ENCODE measurements at places on chromosomes 3 and 15.
A peak's percentile ranks its signal among the peaks of the same experiment; 100 is the strongest.

- peak; percentile 56 for DNase-seq
Observed at GRCh38 chr3:78642226-78643035, 1125.4 kb downstream of the ROBO1 start.

- DNase-seq = no peak
Observed at GRCh38 chr3:44957986-44958385, 18.0 kb downstream of the ZDHHC3 start.

GRCh38 chr3:124826703-124827102 is 60.5 kb downstream of the ITGB5 start:
- DNase-seq = no peak

GRCh38 chr3:121821421-121822199 is 13.2 kb downstream of the IQCB1 start:
- no peak for DNase-seq

- DNase-seq = no peak
Observed at GRCh38 chr3:134857356-134857755, 62.3 kb downstream of the EPHB1 start.

DNA sequence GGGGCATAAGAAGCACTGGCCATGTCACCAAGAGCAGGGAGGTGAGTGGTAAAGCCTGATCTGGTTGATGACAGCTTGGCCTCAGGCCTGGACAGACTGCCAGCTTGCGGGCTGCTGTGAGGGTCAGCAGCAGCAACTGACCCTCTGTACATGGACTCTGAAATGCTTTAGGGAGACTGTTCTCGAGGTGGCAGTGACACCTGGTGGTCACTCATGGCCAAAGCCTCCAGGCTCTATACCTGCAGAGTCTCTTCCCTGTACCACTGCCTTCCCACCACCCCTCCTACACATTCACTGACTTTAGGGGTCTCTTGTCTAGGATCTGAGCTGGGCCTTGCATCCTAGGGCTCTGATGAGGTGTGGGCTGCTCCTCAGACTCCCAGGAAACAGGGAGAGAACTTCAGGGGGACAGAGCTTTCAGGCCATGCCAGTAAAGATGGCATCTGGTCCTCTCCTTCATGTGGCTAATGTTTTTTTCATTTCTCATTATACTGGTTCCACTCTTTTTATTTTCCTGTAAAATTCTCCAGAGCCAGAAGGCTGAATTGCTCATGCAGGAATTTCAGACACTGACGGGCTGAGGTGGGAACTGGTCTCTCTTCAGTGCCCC is 17.2 kb upstream of the TIMP4 start:
- peak; percentile 69 for DNase-seq

- no peak for DNase-seq
Observed at GRCh38 chr3:66303491-66303901, 82.7 kb downstream of the SLC25A26 start.

DNA sequence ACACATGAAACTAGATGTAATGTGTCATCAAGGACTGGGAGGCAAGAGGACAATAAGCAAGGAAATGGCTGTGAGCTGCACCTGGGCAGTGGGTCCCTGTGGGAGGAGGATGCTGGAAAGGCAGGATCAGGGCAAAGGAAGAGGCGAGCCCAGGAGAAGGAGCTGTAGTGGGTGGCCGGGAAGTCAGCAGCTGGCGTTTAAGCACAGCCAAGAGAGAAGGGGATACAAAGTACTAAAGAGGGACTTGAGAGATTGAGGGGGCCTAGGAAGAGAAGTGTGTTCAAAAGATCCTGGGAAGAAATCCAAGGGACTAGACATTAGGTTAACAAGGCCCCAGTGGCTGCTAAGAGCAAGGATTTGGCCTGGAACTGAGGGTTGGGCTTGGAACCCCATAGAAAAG is 188.5 kb upstream of the SLC24A5 start:
- peak; percentile 78 for DNase-seq

GRCh38 chr15:100671858-100672543 is 69.6 kb downstream of the ASB7 start:
- peak; percentile 69 for DNase-seq

GRCh38 chr15:70269991-70270751 is 172.5 kb upstream of the TLE3 start:
- no peak for DNase-seq

GRCh38 chr3:26515351-26515750 is 107.2 kb upstream of the LRRC3B start:
- DNase-seq = no peak

GRCh38 chr15:48147358-48147757 is 26.6 kb downstream of the SLC24A5 start:
- DNase-seq = no peak

- DNase-seq = no peak
Observed at GRCh38 chr15:81653259-81653658, 279.2 kb upstream of the TMC3 start.

DNA sequence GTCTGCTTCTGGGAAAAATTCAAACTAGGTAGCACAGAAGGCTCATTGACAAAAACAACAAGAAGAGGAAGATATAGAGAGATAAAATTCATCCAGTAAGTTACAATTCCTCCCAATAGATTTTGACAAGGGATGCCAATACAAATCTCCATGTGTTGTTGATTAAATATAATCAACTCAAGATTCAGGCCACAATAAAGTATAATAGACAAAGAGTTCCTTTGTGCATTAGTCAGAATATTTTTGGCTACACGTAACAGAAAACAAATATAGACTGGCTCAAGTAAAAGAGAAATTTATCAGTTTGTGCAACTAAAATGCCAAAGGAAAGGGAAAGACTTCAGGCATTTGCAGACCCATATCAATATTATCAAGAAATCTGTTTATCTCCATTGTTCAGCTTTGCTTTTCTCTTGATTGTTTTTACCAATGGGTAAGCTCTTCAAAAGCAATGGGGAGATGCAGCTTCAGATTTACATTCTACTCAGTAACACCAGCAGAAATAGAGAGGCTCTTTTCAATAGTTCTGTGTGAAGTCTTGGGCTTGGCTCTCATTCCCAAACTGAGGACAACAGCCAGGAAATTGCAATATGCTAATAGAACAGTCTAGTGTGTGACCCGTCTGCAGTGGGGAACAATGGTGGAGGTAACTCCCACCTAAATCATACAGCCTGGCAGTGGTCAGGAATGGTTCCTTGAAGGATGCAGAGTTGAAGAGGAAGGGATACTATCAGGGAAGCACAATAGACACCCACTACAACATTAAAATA is 77.6 kb upstream of the PROK2 start:
- no peak for DNase-seq

DNA sequence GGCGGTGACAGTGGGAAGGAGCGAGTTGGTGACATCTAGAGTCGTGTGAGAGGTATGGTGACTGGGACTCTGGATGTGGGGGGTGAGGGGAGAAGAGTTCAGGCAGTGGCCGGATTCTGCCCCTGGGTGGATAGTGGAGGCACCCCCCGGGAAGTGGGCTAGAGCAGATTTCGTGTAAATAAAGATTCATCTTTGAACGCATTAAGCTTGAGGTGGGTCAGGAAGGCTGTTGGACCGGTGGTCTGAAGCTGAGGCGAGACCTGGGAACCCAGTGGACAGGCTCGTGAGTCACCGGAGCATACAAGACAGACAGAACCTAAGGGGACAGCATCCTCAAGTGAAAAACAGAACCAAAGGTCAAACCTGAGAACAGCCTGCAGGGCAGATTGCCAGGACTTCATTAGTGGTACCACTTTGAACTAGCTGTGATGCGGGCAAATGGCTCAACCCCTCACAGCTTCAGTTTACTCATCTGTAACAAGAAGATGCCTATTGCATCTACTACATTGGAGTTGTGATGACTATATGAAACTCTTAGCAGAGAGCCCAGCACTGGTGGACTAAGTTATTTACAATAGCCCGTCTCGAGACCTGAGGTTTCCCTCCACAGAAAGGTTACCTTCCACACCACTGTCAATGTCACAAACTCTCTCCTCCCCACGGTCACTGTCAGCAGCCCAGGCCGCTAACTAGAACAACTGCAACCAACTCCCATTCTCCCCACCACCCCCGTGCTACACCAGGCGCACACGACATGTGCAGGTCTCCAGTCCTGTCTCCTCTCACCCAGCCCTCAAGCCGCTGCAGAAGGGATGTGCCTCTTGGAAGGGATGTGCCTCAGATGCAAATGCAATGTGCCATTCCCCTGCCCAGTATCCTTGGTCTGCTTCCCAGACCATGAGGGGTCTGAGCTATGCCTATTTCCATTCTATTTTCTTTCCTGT is 901 bp upstream of the CLN6 start:
- no peak for DNase-seq

- no peak for DNase-seq
Observed at GRCh38 chr3:119230071-119230470, 10.6 kb downstream of the B4GALT4 start.

GRCh38 chr3:62653796-62654195 is 221.4 kb downstream of the CADPS start:
- DNase-seq = no peak

GRCh38 chr3:36496684-36497633 is 116.7 kb downstream of the STAC start:
- DNase-seq = no peak

DNA sequence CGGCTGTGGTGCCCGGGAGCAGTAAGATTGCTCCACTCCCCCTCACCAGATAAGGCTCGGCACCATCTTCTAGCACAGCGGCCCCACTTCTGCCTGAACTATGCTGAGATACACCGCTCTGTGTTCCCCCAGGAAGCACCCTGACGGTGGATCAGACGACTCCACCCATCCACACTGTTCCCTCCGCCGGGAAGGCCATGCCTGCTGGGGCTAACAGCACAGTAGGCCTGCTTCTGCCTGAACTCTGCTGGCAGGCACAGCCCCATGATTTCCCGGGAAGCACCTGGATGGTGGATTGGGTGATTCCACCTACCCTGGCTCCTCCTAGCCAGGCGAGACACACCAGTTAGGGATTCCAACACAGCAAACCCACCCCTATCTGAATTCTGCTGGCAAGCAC is 36.3 kb upstream of the PPM1L start:
- no peak for DNase-seq

DNA sequence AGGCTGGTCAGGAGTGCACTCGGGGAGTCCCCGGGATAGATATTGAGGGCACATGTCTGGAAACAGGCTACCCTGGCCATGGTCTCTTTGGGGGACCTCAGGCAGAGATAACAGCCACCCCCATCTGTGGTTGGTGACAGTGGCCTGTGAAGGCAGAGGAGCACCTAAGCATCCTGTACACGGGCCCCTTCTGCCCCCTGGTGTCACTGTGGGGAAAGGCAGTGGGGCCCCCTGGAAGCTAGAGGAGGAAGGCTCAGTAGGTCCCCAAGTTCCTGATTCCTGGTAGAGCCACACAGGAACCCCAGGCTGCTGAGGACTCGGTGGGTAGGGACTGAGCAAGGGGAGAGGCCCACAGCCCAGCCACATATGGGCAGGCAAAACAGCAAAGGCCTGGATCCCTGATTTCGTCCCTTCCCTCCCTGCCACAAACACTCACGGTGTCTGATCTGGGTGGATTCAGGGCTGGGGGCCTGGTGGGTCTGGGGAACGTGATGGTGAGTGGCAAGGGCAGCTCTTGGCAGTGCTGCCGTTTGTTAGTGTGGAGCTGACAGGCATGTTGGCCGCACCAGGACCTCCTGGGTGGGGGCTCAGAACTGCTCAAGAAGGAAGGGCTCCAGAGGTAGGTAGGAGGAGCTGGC is 14.1 kb upstream of the CXCR6 start:
- peak; percentile 56 for DNase-seq

DNA sequence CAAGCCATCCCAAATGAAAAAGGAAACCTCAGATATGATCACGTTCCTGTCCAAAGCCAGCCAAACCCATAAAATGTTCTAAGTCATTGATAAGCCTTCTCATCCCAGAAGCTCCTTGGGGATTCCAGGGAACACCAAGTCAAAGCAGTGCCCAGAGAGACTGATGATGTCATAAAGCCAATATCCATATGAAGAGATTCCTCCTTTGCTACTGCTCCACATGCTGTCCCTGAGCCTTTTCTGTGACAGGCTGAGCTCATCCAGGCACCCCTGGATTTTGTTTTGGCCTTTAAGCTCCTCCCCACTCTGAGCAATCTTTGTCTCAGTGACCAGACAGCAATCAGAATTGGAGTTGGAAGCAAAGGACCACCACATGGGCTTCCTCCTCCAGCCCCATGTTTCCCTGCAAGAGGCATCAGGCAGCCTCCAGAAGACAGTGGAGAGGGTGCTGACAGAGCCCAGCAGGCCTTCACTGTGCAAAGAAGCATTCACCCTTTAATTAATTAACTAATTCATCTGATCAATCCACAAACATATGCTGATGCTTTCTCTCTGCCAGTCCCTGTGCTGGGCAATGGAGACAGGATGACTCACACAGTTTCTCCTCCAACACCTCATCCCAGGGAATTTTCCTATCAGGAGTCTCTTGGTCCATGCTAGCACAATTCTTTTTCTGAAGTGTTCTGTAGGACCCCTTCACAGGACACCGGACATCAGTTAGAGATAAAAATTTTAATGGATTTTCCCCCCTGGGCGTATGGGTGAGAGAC is 25.0 kb downstream of the MEX3B start:
- no peak for DNase-seq

DNA sequence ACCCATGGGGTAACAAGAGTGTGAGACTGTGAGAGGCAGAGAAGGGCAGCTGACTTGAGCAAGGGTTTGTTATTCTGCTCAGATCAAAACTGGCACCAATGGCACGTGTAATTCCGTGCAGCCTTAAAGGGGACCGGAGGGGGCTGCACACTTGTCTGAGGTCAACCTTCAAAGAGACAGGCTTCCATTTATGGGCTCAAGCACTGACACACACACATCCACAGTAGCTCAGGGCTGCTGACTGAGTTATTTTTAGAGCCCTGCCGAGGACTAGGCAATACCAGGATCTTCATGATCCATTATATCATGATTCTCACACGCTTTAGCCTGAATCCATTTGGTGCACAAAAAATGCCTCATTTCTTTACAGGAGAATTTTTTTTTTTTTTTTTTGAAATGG is 20.6 kb upstream of the SPTBN5 start:
- DNase-seq = no peak

DNA sequence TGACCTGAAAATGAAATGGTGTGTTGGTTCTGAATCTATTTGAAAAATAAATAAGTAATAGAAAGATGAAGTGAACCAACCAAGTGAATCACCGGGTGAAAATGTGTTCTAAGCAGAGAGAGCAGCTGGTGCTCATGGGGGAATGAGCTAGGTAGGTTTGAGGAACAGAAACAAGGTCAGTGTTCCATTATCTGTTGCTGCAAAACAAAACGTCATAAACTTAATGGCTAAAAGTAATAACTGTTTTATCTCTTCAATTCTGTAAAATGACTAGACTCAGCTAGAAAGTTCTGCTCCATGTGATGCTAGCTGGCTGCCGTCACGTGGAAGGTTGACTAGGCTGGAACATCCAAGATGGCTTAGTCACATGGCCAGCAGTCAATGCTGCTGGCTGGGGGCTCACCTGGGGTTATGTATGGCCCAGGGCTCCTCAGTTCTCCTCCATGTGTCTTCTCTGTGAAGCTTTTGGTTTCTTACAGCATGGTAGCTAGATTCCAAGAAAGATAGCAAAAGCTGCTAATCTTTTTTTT is 13.3 kb upstream of the SH3BP5 start:
- DNase-seq = no peak
